ENCODE measurements at places on chromosomes 7 and 10.

- DNase-seq: no peak
These were observed 20.0 kb downstream of the SEPHS1 start for GRCh38 chr10:13328126-13328525.

DNA sequence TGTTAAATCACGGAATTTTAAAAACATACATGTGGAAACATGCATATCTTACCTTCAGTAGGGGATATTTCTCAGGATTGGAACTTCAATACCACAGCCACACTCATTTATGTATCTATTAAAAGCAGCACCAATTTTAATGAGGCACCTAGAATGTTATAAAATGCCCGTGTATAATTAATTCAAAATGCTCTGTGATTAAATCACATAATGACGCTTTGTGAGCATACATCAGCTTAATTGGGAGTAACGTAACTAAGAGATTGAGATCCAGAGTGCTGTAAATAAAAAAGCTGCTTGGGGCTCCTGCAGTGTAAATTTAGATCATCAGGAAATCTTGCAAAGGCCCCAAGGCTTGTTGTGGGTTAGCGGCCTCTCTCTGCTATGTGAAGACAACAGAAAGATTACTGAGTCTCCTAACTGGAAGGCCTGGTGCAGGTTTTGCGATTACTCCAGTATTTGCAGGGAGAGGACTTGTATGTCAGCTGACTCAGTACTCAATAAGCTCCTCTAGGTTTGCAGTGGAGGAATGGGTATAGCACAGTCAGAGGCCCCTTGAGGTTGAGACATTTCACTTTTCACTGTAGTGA lies 195.5 kb upstream of the PHYHIPL start:
- no peak for DNase-seq

- no peak for DNase-seq
These were observed 60.8 kb downstream of the DLG5 start for GRCh38 chr10:77865580-77866324.

GRCh38 chr10:28761084-28761846 lies 83.9 kb downstream of the BAMBI start:
- no peak for DNase-seq

- no peak for DNase-seq
These were observed 319.9 kb downstream of the ARL4A start for GRCh38 chr7:13007331-13007730.
